ENCODE measurements at places on chromosomes 3 and 15.

DNA sequence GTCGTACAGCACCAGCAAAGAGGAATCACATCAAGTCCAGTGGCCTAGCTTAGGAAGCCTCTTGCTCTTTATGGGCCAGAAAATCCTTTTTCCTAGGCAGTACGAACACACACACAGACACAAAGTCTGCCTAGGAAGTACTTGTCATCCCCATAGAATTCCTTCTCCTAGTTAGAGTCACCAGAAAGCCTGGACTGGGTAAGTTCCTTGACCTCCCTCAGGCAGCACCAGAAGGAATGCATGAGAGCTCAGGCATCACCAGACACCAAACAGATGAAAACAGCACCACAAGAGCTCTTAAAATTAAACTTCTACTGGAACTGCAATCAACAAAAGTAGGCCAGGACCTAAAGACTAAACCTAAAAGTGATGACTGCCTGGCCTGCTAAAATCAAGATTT, 192.9 kb upstream of the CCDC54 start:
- DNase-seq, result no peak

DNA sequence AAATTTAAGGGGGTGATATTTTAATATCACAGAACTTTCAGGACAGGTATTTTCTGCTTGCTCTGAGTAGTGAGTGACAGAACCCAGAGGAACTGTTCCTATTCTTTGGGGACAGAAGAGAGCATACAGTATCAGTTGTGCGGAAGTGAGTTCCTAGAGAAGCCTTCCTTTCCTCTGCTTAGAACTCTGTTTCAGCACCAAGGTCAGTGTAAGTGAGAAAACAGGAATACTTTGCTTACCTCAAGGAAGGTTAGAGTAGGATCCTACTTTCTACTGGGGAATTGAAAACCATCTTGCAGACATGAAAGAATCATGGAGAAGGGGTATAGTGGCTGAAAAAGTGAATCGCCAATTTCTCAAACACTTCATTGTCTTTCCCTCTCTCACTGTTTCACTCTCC, 542.4 kb downstream of the SQOR start:
- no peak for DNase-seq

- peak; percentile 23 for DNase-seq
These were observed 97.7 kb upstream of the ATP2B2 start for GRCh38 chr3:10602769-10603768.

DNA sequence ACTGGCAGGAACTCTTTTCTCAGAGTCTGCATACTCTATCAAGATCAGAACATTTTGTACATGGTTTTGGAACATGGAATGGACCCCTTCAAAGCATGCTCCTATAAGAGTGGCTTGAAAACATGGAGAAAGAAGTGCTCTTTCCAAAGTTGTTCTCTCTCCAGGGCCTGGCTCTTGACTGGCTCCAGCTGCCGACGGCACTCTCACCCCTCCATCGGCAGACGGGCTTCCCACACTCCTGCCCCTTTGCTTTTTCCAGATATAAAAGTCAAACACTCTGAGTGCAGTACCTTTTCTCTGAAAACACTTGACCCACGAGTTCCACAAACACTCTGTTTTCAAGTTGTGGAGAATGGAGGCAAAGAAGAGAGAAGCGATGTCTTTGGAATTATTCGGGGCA, 72.5 kb upstream of the ONECUT1 start:
- DNase-seq, result no peak

GRCh38 chr3:98877132-98877531, 24.4 kb downstream of the DCBLD2 start:
- DNase-seq, result no peak

- no peak for DNase-seq
These were observed 1233.1 kb downstream of the OTOL1 start for GRCh38 chr3:162729686-162730085.

GRCh38 chr15:76823890-76824289, 81.2 kb downstream of the SCAPER start:
- no peak for DNase-seq

DNA sequence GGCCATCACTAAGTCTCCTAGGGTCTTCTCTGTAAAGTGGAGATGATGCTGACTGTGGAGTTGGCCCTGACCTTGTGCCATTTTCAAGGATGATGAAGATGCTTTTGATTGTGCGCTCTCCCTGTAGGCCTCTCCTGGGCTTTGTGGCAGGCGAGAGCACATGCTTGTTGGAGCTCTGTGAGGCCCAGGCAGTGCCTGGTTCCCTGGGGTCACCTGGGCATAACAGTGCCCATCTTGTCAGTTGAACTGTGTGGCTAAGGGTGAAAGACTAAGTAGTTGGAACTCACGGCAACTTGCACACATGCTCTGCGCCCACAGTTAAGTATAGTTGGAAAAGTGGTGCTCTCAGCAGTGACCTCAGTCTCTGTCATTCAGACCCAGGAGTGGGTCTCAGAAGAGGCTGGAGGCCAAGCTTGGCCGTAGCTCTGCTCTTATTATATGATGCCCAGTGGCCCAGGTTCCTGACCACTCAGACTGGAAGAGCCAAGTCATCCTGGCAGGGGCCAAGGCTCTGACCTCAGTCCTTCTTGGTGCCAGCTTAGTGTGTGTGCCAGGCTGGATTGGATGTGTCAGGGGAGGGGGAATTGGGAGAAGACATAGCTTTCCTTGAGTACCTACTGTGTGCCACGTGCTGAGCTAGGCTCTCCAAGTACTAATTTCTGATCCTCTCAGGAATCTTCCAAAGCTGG, 154.6 kb downstream of the EEFSEC start:
- DNase-seq, result no peak

- DNase-seq, result no peak
These were observed 45.7 kb downstream of the GSK3B start for GRCh38 chr3:120048355-120049041.

GRCh38 chr3:24287755-24288450, 206.7 kb downstream of the THRB start:
- no peak for DNase-seq

DNA sequence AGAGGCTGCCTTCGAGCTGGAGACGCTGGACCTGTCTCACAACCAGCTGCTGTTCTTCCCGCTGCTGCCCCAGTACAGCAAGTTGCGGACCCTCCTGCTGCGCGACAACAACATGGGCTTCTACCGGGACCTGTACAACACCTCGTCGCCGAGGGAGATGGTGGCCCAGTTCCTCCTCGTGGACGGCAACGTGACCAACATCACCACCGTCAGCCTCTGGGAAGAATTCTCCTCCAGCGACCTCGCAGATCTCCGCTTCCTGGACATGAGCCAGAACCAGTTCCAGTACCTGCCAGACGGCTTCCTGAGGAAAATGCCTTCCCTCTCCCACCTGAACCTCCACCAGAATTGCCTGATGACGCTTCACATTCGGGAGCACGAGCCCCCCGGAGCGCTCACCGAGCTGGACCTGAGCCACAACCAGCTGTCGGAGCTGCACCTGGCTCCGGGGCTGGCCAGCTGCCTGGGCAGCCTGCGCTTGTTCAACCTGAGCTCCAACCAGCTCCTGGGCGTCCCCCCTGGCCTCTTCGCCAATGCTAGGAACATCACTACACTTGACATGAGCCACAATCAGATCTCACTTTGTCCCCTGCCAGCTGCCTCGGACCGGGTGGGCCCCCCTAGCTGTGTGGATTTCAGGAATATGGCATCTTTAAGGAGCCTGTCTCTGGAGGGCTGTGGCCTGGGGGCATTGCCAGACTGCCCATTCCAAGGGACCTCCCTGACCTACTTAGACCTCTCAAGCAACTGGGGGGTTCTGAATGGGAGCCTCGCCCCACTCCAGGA, 21.1 kb downstream of the NRROS start:
- DNase-seq, result no peak

- DNase-seq, result no peak
These were observed 175.7 kb downstream of the TNIK start for GRCh38 chr3:171284308-171285075.

DNA sequence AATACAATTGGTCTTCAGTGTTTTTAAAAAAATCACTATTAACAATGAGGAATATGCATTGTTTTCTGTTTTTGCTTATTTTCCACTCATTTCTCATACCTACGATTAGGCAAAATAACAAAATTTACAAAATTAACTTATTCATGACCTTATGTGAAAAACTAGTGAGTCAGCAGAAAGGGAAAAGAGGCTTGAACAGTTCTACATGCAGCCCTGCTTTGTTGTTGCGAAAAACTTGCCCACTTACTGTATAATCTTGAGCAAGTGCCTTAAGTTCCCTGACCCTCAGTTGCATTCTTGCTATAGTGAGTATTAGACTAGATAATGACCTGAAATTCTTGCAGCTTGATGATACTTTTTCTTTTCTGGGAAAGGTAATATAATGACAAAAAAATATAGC, 551.1 kb upstream of the BCHE start:
- no peak for DNase-seq

GRCh38 chr15:44801364-44801763, 65.0 kb downstream of the TRIM69 start:
- DNase-seq, result no peak
